ENCODE measurements at places on chromosomes 11 and 22.
A peak's percentile ranks its signal among the peaks of the same experiment; 100 is the strongest.

DNA sequence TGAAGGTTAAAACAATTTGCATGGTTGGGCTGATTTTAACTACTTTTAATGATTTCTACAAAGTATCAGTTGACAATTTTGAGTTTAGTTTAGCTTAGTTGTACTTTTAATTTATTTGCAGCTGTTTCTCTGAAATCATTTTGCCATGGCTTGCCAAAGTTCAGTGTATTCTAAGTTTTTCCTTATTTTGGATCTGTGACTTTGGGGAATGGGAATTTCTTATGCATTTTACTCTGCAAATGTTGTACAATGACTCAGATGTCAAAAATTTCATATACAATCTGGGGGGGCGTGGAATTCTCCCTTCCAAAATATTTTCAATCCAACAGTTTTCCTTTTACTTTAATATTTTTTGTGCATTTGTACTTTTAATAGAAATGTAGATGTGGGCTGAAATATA lies 8.9 kb upstream of the DCHS1 start:
- DNase-seq = no peak

- DNase-seq = no peak
Measured at GRCh38 chr11:130710497-130711012, 205.7 kb downstream of the SNX19 start.

- DNase-seq = peak; percentile 6
Measured at GRCh38 chr11:84714316-84714780, 912.8 kb downstream of the DLG2 start.

DNA sequence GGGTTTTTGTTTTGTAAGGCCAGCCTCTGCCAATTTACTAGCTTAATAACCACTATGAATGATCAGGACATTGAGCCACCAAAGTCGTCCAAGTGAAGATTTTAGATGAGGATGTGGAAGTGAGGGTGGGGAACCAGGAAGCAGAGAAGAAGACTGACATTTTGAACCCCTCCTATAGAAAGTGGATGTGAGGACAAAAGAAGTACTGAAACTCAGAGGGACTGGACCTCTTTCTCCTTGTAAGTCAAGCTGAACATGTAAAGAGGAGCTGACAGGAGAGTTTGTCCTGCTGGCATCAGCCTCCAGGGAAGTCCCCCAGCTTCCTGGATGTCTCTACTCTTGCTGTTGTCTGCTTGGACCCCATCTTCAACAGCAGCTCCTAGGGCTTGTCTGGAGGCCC lies 338.2 kb upstream of the NCAM1 start:
- DNase-seq = no peak

GRCh38 chr11:22467741-22468140 lies 129.6 kb downstream of the SLC17A6 start:
- DNase-seq = no peak

GRCh38 chr11:114174712-114175495 lies 115.4 kb downstream of the ZBTB16 start:
- DNase-seq = no peak

DNA sequence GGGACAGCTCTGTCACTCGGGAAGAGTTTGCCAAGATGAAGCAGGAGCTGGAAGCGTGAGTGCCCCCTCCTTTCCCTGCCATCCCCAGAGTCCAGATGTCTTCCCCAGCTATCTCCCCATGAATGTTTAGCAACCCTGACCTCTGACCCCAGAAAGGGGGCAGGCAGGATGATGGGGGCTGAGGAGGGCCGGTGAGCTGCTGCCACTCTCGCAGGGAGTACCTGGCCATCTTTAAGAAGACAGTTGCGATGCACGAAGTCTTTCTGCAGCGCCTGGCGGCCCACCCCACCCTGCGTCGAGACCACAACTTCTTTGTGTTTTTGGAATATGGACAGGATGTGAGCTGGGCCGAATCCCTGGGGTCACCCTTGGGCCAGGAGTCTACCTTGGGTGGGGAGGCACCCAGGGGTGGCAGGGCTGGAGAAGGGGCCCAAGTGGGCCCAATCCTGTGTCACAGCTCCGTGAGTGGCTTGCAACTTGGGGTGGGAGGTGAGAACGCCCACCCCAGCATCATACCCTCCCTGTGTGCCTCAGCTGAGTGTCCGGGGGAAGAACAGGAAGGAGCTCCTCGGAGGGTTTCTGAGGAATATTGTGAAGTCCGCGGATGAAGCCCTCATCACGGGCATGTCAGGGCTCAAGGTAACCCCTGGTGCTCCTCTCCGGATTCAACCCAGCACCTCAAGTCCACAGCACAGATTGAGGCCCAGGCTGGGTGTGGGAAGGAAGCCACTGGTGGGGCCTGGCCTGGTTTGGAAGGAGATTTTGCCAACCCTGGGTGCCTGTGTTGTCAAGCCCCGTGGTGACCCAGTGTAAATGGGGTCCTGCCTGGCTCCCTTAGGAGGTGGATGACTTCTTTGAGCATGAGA lies 7.5 kb downstream of the CFL1 start:
- DNase-seq = no peak

- no peak for DNase-seq
Measured at GRCh38 chr11:86314636-86315035, 12.6 kb downstream of the HIKESHI start.

DNA sequence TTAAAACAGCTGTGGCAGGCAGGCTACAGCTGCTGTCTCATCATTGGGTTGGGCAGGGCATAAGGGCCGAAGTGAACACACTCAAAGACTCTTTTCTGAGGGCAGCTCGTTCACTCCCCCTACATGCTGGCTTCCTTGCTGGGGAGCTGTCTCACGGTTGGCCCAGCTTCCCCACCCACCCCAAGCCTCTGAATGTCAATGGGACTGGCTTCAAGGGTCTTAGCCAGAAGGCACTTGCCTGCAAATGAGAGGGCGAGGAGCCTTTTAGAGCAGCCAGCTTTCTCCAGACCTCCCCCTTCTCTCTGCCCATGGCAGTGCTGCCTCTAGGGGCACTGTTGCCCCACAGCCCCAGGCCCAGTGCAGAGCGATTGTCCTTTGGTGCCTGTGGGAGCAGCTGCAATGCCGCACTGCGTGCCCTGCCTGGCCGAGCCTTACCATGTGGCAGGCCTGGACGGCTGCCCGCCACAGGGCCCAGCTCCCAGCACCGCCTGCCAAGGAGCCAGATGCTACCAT lies 94.7 kb upstream of the RASSF10 start:
- DNase-seq = no peak

DNA sequence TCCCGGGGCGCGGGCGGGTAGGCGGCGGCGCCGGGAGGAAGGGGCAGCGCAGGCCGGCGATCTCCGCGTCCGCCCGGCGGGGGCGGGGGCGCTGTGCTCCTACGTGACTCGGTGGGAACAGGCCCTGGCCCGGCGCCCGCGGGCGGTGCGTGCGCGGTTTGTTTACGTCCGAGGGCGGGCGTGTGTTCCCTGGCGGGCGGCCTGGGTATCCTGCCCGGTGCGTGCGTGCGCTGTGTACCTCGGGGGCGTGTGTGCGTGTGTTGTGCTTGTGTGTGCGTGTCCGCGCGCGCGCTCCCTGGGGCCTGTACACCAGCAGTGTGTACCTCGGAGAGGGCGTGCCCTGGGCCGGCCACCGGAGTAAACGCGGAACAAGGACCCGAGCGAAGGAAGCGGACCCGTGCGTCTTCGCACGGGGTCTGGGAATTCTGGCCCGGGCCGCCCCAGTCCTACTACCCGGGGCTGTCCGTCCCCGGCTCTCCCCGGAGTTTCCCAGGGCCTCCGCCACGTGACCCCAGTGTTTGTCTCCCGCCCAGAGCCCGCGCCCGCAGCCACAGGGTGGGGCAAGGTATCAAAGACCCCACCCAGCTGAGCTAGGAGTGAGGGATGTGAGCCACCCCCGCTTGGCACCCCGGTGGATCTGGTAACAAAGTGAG lies 769 bp downstream of the MAFF start:
- DNase-seq = peak; percentile 57

- DNase-seq = no peak
Measured at GRCh38 chr11:34558673-34559072, 45.1 kb upstream of the ELF5 start.

GRCh38 chr11:10604798-10605197 lies 36.3 kb upstream of the LYVE1 start:
- no peak for DNase-seq

- peak; percentile 4 for DNase-seq
Measured at GRCh38 chr22:36197514-36198146, 4.0 kb downstream of the APOL4 start.

DNA sequence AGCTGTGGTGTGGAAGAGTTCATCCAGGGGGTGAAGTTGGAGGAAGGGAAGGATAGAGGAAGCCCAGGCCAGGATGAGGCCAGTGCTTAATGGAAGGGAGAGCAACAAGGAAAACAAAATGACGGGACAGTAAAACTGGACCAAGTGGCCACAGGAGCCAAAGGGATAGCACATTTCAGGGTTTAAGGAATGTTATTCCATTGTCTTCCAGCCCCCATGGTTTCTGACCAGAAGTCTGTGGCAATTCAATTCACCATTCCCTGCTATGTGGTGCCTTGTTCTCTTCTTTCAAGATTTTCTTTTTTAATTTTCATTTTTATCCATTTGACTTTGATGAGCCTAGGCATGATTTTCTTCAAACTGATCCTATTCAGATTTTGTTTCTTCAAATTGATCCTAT lies 22.5 kb downstream of the IGF2 start:
- DNase-seq = no peak

DNA sequence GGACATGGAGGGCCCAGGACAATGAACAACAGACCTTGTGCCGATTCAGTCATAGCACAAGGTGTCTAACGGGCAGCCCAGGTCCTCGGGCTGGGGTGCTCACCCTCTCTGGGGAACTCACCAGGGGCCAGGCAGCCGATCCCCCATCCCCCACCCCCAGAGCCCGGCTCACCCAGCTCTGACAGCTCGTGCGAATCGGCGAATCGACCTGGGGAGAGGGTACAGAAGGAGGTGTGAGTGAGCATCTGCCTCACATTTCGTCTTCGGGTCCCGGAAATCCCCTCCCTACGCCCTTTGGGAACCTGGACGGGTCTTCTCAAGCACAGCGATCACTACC lies 423 bp downstream of the PEX16 start:
- no peak for DNase-seq

- no peak for DNase-seq
Measured at GRCh38 chr22:42645341-42645937, 3.8 kb downstream of the CYB5R3 start.

DNA sequence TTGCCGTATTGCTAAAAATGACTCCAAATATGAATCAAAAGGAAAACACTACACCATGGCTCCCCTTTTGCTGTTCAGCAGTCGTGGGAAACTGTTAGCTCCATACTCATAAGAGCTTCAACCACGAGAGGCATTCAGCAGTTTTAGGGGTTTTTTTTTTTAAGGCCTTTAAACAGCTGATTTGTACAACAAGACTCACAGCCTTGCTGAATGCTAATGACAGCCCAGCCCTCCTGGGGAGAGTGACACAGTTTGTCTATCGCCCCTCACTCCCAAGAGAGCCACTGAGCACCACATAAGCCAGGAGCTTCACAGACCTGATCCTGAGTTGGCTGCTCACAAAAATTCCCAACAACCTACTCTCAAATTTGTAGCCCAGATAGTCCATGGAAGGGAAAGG lies 32.4 kb downstream of the GALNT18 start:
- no peak for DNase-seq

- peak; percentile 72 for DNase-seq
Measured at GRCh38 chr11:67504950-67505581, at the start of gene PITPNM1. PITPNM1 (minus strand) TSS chr11:67505363; CDS start chr11:67504180, 1,183 bp downstream.

- no peak for DNase-seq
Measured at GRCh38 chr11:9059406-9059805, 32.0 kb downstream of the SCUBE2 start.

- no peak for DNase-seq
Measured at GRCh38 chr11:118953265-118953664, 2.8 kb upstream of the UPK2 start.

- no peak for DNase-seq
Measured at GRCh38 chr22:39729141-39729934, 158.8 kb downstream of the CACNA1I start.

DNA sequence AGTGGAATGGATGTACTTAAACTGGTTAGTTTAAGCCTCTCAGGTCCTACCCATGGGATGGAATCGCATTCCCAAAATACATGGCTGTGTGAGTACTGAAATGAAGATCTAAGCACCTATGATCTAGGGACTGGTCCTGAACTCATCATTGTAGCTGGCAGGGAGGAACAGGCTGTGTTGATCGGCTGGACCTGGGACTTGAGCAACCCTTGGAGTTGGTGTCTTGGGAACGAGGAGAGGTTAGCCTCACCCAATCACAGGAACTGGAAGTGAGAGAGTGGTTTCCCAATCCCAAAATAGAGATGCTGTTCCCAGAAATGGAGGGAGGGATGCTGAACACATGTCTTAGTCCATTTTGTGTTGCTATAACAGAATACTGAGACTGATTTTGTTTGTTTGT lies 16.4 kb upstream of the ASCC2 start:
- DNase-seq = no peak

GRCh38 chr11:134479206-134480135 lies 67.4 kb upstream of the B3GAT1 start:
- DNase-seq = no peak

DNA sequence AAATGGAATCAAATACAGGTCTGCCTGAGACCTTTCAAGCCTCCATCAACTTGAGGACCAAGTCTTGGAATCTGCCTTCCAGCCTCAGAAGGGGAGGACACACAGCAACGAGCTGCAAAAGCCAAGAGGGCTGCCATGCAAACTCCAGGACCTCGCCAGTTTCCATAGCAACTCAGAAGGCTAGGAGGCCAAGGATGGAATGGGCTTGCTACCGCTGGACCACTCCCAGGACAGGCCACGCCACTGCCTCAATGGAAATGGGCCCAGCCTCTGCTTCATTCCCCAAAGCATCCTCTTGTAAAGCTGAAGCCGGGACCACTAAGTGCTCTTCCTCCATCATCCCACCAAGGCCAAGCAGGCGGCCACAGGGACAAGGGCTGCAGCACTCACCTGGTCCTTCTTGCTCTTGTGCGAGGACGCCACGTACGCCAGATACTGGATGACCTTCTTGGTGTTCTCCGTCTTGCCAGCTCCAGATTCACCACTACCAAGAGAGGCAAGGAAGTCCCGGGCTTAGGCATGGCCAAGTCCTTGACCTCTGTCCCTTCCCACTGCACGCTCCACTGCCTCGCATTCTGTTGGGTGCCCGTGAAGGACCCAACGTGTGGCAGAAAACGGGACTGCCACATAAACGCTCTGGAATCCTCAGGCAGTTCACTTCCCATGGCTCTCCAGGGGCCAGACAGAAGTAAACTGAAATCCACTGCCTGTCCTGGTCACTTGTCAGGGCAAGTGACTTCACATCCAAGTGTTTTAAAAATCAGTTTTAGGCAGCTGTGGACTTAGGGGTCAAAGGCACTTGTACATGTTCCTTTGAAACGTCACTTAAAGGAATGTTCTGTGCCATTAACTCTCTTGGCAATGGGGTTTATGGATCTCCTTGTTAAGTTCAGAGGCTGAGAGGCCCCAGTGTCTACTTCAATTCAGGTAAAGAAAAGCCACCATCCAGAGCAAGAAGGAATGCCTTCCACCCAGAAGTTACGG lies 61.3 kb downstream of the MYH9 start:
- DNase-seq = no peak

DNA sequence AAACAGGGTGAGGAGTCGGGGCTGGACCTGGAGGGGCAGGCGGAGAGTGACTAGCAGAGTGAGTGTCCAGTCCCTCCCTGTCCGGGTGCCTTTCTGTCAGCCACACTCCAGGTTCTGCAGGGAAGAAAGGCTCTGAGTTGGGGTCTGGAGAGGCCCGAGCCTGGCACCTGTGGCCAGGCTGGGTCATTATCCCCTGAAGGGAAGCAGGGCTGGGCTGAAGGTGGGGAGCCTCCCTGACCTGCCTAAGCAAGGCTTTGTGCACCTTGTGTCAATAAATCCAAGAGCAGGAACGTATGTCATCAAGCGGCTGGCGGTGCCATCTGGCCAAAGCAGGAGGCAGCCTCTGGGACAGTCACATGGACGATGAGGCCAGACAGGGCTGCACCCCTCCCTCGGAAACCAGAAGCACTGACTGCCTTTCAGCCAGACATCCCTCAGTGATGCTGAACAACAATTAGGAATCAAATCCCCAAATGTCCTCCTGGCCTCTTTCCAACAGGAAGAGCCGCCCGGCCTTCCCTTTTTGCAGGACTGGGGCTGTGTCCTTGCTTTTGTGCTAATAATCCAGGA lies 73.9 kb upstream of the FGF3 start:
- DNase-seq = no peak

Data from stimulated activated CD4-positive, alpha-beta T cell treated with anti-CD3 and anti-CD28 coated beads, Interleukin-2, amount 100 ng/mL, for 24 hours (primary cell).